RCC 7860 (cell line): ENCODE measurements at places on chromosomes 1 and 21.
A peak's percentile ranks its signal among the peaks of the same experiment; 100 is the strongest.

DNA sequence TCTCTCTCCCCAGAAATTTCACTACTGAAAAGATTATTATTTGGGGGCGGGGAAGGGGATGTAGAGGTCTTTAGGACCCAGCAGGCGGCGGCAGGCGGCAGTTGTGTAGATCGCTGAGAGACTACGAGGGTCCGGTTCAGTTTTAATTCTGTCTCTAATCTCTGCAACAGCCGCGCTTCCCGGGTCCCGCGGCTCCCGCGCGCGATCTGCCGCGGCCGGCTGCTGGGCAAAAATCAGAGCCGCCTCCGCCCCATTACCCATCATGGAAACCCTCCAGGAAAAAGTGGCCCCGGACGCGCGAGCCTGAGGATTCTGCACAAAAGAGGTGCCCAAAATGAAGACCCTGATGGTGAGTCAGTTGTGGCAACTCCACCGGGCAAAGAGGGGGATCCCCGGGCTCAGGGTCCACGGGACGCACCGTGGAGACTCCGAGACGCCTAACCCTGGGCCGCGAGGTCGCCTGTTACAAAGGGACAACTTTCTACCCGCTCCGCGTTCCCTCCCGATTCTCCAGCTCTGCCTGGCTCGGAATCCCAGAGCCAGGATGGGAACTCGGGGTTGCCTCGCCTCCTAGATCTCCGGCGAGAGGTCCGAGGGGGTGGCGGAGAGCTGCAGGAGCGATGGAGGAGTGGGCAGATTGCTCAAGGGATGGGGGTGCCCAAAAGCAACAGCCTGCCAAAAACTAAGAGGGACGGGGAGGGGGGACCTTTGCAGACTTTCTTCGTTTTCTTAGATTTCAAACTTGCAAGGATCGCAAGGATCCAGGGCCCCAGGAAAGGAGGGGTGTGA, at the start of gene ST6GALNAC5:
Gene ST6GALNAC5 (plus strand): TSS at position 139 of the 789 bp plus-strand sequence.
- no peak for DNase-seq

- no peak for DNase-seq
Measured at GRCh38 chr1:164366014-164366413, 193.0 kb upstream of the PBX1 start.

- no peak for DNase-seq
Measured at GRCh38 chr1:90946630-90947029, 75.2 kb downstream of the ZNF644 start.

GRCh38 chr1:221998186-221998612, 256.3 kb upstream of the DUSP10 start:
- DNase-seq = no peak

DNA sequence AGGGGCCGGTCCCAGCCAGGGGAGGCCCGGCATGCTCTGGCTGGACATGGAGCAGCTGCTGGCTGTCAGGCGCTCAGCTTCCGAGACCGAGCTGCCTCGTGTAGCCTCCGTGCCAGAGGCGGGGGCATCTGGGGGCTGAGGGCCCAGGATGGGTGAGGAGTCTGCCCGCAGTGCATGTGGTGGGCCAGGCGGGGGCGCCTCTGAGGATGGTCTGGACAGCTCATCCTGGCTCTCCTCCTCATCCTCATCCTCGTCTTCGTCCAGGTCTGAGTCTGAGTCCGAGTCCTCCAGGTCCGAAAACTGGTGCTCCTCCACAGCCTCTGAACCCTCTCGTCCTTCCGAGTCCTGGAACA, 28.9 kb upstream of the EDN2 start:
- no peak for DNase-seq

- peak; percentile 84 for DNase-seq
Measured at GRCh38 chr1:7223334-7224080, 438.3 kb downstream of the CAMTA1 start.
